ENCODE measurements at places on chromosomes 1 and 21.

DNA sequence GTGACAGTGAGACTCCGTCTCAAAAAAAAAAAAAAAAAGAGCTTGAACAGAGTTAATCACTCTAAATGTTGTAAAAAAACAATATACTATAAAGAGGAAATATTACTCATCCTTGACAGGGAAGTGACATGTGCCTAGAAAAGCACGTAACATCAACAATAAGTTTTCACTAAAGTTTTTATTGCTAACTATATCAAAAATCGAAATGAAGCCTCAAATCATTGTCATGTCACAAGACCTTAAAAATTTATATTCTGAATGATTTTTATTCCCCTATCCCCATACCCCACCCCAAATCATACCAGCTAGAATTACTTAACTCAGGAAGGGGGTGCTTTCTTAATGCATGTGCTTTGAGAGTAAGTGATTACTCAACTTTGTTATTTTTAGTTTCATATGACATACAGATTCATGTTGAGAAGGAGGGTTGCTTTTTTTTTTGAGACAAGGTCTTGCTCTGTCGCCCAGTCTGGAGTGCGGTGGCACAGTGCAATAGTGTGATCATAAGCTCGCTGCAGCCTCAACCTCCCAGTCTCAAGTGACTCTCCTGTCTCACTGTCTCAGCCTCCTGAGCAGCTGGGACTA is 53.6 kb upstream of the MUTYH start:
- peak; percentile 93 for DNase-seq

GRCh38 chr1:222817529-222817928 is 2.7 kb downstream of the DISP1 start:
- peak; percentile 55 for DNase-seq

DNA sequence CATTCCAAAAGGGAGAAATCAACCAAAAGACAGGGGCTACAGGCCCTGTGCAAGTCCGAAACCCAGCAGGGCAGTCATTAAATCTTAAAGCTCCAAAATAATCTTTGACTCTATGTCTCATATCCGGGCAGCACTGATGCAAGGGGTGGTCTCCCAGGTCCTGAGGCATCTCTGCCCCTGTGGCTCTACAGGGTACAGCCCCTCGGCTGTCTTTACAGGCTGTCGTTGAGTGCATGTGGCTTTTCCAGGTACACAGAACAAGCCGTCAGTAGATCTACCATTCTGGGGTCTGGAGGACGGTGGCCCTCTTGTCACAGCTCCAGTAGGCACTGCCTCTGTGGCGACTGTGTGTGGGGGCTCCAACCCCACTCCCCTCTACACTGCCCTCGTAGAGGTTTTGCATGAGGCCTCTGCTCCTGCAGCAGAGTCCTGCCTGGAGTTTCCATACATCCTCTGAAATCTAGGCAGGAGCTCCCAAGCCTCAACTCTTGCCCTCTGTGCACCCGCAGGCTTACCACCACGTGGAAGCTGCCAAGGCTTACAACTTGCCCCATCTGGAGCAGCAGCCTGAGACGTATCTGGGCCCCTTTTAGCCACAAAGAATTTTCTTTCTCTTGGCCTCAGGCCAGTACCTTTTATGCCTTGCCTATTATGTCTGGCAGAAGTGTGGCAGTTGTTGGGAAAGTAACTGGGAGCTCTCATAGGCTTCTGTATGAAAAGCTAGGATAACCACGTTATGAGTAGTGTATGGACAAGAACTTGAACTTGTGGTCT is 52.5 kb downstream of the POU2F1 start:
- no peak for DNase-seq

DNA sequence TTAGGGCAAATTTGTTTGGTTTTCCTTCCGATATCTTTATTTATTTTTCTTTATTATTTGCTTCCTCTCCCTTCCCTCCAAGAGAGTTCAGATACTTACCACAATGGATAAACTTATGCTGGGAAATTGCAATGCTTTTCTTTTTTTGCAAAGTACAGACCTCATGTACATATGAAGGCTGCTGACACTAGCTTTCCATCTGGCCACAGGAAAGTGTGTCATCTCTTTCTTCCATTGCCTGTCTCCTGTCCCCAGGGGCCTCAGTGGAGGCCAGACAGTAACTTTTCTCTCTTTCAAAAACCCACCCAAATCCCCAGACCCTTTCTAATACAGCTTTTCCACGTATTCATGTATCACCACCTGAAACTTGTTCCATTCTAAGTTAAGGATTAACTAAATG is 73.9 kb downstream of the ST6GALNAC3 start:
- DNase-seq, result no peak

- no peak for DNase-seq
These were observed 6.8 kb upstream of the EFCAB14 start for GRCh38 chr1:46725736-46726108.

DNA sequence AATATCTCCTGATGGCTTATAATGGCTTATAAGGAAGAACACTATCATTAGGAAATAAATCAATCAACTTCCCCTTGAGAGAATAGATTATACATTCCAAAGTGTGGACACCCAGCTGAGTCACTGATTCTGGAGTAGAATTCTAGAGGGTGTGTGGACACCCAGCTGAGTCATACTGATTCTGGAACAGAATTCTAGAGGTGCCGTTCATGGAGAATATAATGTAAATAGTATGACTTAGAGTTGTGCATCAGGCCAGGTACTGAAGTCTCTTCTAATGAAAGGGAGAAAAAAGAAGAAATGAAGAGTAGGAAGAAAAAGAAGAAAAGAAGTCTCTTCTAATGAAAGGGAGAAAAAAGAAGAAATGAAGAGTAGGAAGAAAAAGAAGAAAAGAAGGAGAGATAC is 2.4 kb upstream of the USP33 start:
- DNase-seq, result peak; percentile 54

- DNase-seq, result no peak
These were observed 53.6 kb downstream of the PEX14 start for GRCh38 chr1:10528066-10529014.

GRCh38 chr1:225318706-225319575 is 108.9 kb downstream of the LBR start:
- peak; percentile 28 for DNase-seq

DNA sequence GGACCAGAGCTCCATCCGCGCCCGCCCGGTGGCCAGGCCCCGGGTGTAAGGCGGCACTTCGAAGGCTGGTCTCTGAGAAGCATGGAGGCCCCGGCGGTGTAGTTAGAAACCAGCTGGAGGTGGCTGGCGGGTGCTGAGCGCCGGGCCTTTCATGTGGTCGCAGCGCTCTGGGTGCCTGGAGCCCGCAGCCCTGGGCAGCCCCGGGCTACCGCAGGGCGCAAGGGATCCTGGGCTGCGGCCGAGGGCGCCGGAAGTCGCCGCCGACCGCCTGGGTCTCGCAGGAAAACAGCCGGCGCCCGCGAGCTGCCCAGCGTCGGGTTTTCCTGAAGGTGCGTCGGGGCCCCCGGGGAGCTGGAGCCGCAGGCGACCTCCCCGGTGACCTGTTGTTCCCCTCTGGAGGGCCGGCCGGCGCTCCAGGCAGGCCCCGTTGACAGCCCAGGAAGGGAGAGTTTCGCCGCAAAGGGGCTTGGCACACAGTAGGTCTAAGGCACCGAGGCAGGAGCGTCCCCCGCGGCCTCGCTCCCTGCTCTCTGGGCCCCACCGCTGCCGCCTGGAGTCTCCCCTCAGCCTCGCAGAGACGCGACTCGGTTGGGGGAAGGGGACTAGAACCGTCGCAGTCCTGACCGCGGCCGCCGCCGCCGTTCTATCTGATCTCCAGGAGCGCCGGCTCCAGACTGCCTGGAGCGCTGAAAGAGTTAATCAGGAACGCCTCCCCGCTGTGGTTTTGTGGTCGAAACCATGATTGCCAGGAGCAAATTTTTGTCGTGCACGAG is 2.7 kb downstream of the GRHL3 start:
- peak; percentile 32 for DNase-seq

DNA sequence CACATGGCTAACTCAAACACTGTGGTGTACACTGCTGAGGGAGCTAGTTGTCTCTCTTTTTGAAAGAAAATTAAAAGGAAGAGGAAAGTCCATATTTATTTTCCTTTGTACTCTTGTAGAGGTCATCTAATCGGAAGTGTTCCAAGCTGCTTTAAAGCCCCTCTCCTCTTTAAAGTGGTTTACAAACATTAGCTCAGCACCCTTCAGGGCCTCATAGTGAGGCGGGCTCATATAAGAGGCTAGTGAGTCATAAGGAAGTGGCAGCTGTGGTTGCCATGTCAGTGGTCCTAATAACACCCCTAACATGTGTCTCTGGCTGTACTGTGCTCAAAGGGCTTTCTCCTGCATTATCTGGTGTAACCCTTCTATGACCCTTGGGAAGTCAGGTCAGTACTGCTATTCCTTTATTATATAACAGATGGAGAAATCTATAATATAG is 104.4 kb upstream of the SERBP1 start:
- no peak for DNase-seq

GRCh38 chr1:36223381-36223995 is 755 bp upstream of the THRAP3 start:
- DNase-seq, result peak; percentile 46

DNA sequence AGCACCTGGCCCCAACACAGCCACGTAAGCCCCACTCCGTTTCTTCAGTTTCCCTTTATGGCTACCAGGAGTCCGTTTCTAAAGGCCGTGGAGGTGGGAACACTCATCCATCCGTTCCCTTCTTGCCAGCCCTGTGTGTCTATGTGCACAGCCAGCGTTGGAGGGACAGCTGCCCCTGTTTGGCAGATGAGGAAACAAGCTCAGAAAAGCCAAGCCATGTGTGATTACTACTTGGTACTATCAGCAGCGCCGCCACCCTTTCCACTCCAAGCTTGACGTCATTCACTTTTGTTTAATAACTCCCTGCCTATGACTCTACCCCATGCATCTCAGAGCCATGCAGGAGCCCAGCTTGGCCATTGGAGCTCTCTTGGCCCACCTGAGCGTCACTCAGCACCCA is 3.5 kb downstream of the LRP8 start:
- DNase-seq, result no peak

DNA sequence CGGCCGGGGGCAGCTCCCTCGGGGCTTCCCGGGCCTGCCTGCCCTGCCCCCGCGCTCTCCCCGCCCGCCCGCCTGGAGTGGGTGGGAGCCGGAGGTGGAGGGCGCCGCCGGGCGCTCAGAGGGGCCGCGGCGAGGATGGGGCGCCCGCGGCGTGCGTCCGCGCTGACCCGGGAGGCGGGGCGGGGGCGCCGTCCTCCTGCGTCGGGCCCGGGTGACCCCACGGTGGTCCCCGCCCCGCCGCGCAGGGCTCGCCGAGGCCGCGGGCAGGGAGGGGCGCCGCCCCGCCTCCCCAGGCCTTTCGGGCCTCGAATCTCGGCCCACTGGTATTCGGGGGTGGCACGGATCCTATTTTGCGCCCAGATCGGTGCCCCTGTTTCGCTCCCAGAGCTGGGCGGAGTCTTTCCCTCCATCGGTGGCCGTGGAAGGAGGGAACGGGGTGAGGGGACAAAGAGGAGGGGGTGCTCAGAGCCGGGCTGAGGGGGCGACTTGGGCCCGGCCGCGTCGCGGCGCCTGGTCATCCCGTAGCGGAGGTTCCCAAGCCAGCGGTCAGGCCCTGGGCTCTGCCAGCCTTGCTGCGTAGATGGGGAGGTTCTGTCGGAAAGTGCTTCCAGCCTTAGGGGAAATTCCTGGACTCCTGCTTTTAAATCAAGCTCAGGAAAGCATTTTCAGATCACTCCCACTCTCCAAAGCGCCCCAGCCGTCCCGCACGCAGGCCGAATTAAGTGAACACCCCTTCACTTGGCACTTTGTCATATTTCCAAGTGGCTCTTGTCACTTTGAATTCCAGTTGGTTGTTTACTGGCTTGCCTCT is 545 bp downstream of the PATJ start:
- DNase-seq, result no peak

DNA sequence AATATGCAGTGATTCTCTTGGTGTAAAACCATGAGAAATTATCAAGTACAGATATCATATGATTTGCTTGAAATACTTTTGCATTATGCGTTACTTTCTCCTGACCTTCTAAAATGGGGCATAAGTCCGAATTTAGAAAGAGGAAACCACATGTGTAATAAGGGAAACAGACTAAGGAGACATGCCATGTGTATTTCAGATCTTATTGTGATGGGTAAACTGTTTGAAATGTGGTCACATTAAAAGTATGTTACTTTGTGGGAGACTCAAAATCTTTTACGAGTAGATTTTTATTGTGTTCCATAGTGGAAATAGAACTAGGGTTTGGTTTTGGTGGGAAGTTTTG is 173.0 kb downstream of the NFIA start:
- peak; percentile 38 for DNase-seq

- no peak for DNase-seq
These were observed 1.1 kb downstream of the LRRC3 start for GRCh38 chr21:44456214-44456914.

DNA sequence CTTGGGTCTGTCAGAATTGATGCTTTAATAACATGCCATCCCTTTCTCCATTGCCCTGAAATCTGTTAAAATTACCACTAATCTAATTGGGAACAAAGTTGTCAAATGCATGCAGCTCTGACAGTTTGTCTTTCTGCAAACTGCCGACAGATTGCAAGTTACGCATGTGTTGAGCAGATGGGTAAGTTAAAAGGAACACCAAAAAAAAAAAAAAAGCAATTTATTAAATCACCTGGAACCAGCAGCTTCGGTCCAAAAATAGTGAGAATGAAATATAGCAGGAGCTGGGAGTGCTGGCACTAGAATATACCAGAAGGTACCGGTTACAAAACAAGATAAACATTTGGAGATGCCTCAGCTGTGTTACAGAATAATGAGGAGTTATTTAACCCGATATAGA is 149.6 kb upstream of the C1orf87 start:
- no peak for DNase-seq

GRCh38 chr1:47533793-47534328 is 96.0 kb downstream of the FOXD2 start:
- DNase-seq, result no peak

DNA sequence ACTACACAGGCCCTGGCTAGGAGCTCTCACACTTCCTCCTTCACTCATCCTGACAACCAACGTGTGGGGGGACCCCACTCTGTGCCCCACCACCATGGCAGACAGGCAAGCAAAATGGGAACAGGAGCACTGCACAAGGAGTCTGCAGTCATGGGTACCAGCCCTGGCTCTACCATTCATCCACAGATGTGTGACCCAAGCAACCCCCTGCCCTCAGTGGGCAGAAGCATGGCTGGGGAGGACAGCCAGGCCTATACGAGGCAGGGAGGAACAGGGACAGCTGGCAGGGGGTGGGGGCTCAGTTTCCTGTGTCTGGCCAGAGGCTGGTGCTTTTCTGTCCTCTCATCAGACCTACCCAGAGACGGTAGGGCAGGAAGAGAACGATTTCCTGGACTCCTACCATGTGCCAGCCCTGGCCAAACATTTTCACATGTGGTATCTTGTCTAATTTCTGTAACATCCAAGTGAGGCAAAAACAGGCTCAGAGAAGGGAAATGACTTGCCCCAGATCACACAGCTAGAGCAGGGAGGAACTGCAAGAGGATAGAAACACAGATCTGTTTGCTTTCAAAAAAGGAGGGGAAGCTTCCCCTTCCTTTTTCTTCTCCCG is 178.0 kb downstream of the HIVEP3 start:
- DNase-seq, result peak; percentile 71

- no peak for DNase-seq
These were observed 5.4 kb upstream of the SLAMF9 start for GRCh38 chr1:159959451-159959850.

GRCh38 chr1:198878566-198878965 is 239.7 kb downstream of the PTPRC start:
- no peak for DNase-seq

All from CD14-positive monocyte (primary cell).